ENCODE measurements at places on chromosomes 5 and 9. TPM values are rescaled to one million over a fixed set of nuclear protein-coding genes. Genes with fewer than 3 reads are reported as not detected.

Gene PDLIM4
- 83.2 TPM for total RNA-seq

Gene FBN2
- 6.3 TPM for total RNA-seq

Gene IFNB1
- total RNA-seq, result not detected

Gene MYOT
- total RNA-seq, result 3.1 TPM

DNA sequence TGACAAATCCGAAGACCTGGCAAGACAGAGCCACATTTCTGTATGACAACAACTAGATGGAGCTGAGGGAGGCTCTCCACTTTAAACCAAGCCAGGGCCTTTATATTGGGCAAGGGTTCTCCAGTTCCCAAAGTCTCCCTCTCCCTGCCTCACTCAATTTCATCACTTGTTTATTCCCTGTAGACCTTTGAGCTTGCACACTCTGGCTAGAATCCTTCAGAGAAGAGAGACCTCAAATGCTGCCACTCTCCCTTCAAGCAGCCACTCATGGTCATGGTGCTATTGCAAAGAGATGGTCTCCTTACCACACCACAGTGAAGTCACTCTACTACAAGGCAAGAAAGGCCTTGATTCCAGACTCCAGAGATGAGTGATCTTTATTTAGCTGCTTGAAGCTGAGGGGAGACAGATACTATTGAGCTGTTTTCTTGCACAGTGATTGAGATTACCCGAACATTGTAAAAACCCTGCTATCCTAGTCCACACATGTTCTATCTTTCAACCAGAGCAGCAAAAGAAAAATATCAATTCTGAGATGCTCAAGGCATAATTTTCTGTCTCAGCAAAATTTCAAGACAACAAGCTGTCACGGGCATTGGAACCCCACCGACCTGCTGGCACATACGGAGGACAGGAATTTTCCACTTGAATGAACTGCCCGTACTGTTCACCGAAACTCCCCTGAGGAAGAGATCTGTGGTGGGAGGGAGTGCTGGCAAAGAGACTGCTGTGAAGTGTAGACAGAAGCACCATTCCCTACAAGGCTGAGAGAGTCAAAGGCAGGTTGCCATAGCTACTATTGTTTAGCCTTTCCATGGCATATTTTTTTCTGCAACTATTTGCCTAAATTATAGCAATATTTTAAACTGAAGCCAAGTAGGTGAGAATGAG is 81.1 kb downstream of the CDO1 start:
- no peak for DNase-seq

- no peak for DNase-seq
Measured at GRCh38 chr5:101159006-101159405, 255.9 kb upstream of the ST8SIA4 start.

GRCh38 chr5:102595332-102595731 is 96.5 kb upstream of the SLCO6A1 start:
- DNase-seq, result no peak
